ENCODE measurements at places on chromosomes 11 and 22.
A peak's percentile ranks its signal among the peaks of the same experiment; 100 is the strongest.

DNA sequence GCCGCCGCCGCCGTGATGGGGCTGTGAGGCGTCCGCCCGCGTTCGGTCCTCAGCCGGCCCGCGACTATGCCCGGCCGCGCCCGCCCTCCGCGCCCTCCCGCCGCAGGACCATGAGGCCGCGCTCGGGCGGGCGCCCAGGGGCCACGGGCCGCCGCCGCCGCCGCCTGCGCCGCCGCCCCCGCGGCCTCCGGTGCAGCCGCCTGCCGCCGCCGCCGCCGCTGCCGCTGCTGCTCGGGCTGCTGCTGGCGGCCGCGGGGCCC lies 215 bp downstream of the ZNRF3 start:
- no peak for DNase-seq

DNA sequence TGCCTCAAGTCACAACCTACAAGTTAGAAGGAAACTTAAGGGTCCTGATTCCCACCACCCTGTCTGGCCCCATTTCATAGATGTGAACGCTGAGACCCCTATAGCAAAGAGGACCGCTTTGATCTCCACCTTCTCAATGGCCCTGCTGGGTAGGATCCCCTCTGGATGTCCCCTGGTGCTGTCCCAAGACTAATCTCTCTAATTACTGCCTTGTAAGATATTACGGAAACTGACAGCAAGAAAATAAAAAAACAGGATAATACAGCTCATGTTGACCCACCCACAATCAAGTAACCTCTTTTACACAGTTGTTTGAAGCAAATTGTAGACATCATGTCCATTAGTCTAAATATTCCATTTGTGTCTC lies 20.9 kb downstream of the IGLL5 start:
- DNase-seq, result no peak

GRCh38 chr22:31896472-31896871 lies 47.9 kb upstream of the YWHAH start:
- no peak for DNase-seq

DNA sequence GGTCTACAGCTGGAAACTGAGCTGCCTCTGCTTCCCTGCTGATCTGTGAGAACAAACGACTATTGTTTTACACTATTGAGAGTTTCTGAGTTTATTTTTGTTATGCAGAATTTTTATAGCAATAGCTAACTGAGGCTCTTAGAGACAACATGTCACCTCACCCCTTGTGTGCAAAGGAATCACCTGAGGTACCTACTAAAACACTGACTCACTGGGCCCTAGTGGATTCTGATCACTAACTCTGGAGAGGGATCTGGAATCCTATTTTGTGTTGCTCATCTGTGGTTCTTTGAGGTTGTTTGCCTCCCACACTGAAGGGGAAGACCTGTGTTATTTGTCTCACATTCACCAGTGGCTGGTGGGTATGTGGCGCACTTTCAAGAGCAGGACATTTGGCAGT lies 13.4 kb upstream of the B3GAT1 start:
- DNase-seq, result no peak

GRCh38 chr11:131121426-131122333 lies 205.4 kb upstream of the SNX19 start:
- no peak for DNase-seq

GRCh38 chr11:11731311-11732083 lies 109.7 kb upstream of the GALNT18 start:
- DNase-seq, result no peak

GRCh38 chr11:127224276-127224675 lies 223.7 kb upstream of the KIRREL3 start:
- no peak for DNase-seq

- DNase-seq, result no peak
Measured at GRCh38 chr11:4146772-4147098, 52.1 kb downstream of the RRM1 start.

GRCh38 chr11:34274712-34275398 lies 83.0 kb downstream of the ABTB2 start:
- no peak for DNase-seq

GRCh38 chr22:46829941-46830715 lies 67.7 kb downstream of the TBC1D22A start:
- DNase-seq, result no peak

DNA sequence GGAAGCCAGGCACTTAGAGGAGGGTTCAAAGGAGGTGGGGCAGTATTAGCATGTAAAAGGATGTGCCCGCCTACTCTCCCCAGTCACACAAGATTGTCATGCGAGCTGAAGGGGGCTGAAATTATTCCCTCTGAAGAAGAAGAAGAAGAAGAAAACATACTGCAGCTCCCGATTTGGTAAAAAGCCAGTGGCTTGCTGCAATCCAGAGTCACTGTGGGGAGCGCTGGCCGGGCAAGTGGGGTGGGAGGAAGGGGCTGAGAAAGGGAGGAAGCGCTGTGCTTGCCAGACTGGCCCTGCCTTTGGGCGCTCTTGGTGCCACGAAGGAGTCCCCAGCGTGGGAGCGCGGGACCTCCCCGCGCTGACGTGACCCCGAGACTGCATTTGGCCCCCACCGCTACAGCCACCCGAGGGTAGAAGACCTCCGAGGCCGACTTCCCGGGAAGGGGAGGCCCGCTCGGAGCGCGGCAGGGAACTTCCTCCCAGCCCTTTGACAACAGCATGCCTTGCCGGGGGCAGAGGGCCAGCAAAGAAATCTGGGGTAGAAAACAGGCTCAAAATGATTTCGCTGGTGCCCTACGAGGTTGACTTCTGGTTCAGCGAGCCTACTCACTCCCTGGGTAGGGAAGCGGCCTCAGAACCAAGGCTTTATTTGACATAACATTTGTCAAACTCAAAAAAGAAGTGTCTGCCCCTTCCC lies 906.3 kb downstream of the DLG2 start:
- no peak for DNase-seq

DNA sequence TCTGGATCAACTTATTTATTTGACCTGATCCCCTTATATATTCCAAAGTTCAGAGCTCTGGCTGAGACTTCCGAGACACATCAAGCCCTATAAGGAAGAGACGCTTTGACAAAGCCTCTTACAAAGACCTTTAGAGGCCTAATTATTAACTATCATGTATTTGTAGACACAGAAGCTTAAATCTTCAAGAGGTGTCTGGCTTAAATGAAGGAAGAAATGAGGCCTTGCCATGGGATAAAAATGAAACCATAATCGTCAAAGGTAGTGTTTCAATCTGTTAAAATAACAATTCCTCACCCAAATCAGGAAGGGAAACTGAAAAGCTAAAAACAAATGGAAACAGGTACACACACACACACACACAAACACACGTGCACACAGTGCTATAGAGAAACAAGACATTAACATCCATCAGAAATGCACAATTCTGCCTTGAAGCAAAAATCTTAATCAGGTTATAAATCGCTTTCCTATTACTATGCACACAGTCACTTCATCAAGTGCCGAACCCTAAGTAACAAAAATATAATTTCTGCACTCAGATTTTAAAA lies 50.2 kb downstream of the PITPNB start:
- no peak for DNase-seq

DNA sequence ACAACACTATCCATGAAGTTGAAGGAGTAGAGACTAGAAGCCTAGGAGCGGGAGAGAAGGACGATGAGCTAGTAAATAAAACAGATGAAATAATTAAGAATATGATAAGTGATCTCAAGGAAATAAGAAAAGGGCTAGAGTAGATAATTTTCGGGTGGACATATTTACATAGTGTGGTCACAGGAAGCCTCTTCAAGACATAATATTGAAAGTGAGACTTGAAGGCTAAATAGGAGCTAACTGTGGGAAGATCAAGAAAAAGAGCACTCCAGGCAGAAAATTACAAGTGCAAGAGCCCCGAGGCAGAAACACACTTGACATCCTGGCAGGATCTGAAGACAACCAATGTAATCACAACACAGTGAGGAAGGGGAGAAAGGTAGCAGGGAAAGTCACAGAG lies 11.9 kb upstream of the PPFIBP2 start:
- no peak for DNase-seq

DNA sequence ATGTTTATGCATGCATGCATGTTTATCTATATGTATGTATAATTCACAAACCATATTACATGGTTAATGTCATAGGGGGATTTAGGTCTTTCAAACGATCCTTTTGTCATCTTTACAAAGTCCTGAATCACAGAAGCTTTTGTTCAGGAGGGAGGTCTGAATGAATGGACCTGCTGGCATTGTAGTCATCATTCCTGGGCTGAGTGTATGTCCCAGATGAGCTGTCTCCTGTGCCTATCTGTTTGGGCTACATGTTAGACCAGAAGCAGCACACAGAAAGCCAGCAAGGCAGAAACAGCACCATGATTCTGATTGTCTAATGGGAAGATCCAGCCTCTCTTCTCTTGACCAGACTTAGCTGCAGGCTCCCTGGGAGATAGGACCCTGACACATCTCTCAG lies 69.5 kb downstream of the ADM start:
- no peak for DNase-seq

GRCh38 chr11:111302298-111302697 lies 4.0 kb downstream of the POU2AF3 start:
- DNase-seq, result no peak

DNA sequence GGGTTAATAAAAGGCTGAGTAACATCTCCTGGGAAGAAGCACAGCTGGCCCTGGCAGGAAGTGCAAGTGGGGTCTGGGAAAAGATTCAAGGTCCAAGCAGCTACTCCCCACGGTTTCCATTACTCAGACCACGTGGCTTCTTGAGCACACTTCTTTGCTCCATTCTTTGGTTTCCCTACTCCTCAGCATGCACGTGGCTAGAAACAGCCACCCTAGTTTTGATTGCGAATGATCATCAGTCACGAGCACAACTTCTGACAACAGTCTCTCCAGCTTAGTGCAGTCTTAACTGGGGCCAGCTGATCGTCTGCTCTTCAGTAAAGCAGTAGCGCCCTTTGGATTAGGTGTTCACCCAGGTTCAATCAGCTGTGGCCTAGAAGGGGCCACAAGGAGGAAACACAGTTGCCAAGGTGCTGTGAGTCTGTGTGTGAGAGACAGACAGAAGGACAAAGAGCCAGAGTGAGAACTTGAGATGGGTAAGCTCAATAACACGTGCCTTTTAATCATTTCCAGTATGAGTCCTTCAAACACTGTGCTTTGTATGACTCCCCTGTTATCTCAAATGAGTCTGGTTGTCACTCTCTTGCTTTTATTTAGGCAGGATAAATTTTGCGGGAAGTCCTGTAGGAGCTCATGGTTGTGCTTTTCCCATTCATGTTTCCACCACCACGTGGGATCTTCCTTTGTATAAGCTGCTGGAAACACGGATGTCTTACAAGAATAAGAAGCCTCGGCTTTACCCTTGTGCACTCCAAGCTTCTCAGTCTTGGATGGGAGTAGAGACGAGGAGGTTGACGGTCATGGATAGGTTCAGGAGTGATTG lies 901 bp upstream of the PARVA start:
- no peak for DNase-seq

DNA sequence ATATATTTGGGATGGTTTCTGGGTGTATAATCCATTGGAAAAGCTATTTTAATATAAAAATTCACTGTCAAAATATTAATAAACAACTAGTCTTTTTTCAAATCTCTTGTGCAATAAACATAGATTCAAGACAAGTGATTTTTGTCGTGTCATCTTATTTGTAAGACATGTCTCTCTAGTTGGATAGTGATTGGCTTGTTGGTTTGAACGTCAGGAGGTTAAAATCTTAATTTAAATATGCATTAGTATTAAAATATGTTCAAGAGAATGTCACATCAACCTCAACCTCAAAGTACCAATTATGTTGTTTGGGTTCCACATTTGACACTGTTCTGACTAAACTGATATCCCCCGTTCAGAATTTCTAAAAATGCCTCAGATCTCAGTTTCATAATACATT lies 287.6 kb downstream of the CASP12 start:
- DNase-seq, result no peak

DNA sequence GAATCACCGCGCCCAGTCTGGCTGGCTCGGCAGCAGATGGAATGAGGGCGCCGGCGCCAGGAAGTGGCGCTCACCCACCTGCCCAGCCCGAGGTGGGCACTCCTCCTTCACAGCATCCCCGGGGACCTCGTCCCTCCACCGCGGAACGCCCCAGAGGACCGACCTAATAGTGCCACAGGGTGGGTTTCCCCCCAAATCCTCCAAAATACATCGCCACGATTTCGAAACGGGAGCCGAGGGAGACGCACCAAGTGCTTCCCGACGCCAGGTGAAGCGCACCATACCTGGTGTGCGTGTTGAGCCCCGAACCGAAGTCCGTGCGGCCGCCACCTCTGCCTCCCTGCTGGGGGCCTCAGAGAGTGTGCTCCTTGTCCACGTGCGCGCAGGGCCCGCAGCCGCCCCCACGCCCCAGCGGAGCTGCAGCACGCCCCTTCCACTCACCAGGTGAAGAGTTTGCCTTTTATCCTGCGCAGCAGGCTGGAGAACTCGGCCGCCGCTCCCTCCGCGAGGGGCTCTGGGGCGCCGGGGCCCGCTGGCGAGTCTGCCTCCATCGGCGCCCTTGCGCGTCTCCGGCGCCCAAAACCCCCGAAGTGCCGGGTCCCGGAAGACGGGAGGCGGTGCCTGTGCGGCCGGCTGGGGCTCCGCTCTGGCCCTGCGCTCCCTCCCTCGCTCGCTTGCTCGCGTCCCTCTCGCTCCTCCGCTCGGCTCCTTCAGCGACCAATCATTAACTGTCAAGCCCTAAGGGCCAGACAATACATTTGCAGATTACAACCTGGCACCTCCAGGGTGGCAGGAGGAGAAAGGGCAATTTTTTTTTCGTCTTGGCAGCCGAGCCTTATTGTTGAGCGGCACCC lies at the start of gene SLC35F2:
TSS of gene SLC35F2 (minus strand) at position 571 of the 854 bp plus-strand sequence. CDS start at position 551, 20 bp downstream.
- DNase-seq, result peak; percentile 70

DNA sequence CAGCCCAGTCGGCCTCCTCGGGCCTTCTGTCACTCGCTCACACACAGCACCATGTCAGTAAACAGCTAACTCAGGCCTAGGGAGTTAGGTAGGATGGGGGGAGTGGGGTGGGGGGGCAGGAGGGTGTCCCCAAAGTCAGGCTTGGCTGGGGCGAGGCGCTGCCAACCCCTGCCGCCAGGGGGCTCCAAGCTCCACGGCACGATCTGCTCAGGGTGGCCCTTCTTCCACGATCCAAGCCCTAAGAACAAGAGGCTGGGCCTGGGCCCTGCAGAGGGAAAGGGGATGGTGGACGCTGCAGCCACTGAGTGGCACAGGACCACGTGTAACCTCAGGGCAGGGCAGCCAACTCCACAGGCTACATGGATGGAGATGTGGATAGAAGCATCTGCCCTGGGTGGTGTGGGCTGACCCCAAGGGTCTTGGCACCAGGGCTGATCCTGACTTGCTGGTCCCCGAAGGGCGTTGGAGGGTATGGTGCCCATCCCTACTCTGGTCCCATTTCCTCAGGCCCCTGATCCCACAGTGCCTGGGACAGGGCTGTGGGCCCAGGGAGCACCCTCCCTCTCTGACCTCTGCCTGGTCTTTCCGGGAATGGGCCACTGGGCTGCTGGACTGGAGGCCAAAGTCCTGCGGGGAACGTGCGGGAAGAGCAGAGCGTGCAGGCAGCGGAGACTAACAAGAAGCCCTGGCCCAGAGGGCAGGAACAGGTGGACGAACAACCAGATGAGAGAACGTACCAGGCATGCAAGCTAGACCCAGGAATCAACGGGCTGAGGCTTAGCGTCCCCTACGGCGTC lies 29.1 kb upstream of the TXNRD2 start:
- peak; percentile 66 for DNase-seq

GRCh38 chr22:41931701-41932269 lies 5.2 kb upstream of the TNFRSF13C start:
- no peak for DNase-seq

- no peak for DNase-seq
Measured at GRCh38 chr11:25628030-25628429, 703.9 kb upstream of the ANO3 start.

All from CD4-positive, alpha-beta T cell treated with Interferon alpha-2 for 1 hour (primary cell).